ENCODE measurements at places on chromosomes 5 and 9.

DNA sequence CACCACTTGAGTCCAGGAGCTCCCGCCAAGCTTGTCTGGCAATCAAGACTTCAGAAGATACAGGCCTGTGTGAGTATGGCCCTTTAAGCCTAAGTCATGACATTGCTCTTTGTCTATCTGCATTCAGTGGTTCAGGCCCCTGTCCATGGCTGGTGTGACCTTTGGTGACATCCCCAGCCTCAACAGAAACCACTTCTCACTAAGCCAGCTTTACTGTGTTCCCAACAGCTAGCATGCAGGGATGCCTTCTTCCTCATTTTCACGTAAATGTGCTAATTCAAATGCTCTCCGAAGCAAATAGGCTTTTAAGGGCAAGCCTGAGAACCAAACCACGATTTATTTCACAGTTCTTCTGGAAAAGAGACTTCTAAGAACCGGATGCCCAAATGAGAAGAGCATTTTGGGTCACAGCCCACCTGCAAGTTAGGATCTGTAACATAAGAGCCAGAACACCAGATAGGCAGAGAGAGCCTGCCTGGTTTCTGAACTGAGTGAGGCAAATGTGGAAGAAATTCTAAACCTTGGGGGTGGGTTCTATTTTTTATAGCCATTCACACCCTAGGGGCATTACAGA lies 14.9 kb downstream of the CD180 start:
- DNase-seq = no peak

DNA sequence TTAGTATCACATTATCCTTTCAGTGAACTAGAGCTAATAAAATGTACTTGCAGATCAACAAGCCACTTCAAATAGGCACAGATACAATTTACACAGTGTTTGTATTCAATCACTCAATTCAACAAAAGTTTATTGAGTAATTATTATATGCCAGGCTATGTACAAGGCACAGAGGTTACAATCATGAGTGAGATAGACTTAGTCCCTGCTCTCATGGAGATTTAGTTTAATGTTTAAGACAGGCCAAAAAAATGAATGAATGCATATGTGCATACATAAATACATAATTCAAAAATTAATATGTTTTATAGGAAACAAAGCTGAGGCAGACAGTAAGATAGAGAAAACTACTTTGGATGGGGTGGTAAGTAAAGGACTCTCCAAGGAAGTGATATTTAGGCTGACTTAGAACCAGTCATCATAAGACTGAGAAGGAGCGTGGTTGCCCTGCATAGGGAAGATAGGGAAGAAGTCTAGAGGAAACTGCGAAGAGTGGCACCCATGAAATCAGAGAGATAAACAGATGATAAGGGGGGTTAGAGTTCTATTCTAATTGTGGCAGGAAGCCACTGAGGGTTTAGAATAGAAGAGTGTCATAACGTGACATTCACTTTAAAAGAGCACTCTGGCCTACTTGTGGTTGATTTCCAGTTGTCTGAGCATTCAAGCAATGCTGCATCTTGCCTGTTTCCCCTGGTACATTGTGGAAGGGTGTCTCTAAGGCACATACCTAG lies 49.7 kb upstream of the GRAMD2B start:
- DNase-seq = no peak

DNA sequence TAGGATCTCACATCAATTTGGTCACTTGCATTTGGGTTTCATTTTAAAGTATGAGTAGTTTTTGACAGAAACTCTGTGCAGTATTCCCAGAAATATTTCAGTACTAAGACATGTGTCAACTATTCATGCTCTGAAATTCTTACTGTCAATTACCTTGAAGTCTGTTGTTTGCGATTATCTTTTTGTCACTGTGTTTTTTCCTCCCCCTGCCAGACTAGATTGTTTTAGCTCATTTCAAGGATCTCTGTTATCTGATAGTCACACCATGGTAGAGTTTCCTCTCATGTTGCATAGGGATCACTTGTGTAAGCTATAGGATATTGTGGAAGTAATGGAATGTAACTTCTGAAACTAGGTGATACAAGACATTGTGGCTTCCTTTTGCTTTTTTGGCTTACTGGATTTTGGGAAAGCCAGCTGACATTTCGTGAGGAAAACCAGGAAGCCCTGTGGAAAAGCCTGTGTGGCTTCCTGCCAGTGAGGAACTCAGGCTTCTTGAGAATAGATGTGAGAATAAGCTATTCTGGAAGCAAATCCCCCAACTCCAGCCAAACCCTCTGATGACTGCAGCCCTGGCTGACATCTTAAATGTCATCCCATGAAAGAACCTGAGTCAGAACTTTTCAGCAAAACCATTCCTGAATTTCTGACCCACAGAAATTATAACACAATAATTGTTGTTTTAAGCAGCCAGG lies 122.2 kb downstream of the FGF10 start:
- DNase-seq = no peak

GRCh38 chr9:71384343-71384742 lies 262.9 kb upstream of the TRPM3 start:
- DNase-seq = no peak

DNA sequence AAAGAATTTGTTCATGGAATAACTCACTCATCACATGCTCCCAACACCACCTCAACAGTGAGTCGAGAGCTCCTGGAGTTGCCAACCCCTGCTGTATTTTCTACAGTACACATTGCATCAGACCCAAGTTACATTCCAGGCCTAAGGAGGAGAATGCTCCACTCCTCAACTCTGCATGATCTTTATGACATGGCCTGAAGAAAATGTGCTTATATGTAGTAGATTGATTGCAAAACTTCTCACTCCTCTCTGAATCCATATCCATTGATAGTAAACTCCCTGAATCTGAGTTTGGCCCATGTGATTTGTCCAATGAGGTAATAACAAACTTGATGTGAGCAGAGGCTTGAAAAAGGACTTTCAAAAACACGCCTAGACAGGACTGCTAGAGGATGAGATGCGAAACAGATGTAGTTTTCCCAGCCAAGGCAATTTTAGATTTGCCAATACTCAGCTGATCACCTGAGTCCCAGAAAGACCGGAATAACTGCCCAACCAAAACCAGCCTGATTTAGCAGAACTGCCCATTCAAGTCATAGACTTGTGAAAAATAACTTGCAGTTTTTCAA lies 29.0 kb upstream of the PAPPA start:
- no peak for DNase-seq

All from C1 segment of cervical spinal cord (tissue), 14 donors.